Omental fat pad (tissue), 4 donors: ENCODE measurements at places on chromosomes 3 and 15. TPM values are rescaled to one million over a fixed set of nuclear protein-coding genes. Genes with fewer than 3 reads are reported as not detected.

GRCh38 chr3:54028372-54028771 lies 94.0 kb upstream of the CACNA2D3 start:
- DNase-seq = no peak

- peak; percentile 42 for DNase-seq
Measured at GRCh38 chr3:36944012-36944640, 728 bp downstream of the TRANK1 start.

GRCh38 chr15:32119286-32119685 lies 89.0 kb downstream of the CHRNA7 start:
- DNase-seq = no peak

GRCh38 chr3:25084016-25084415 lies 344.0 kb upstream of the RARB start:
- DNase-seq = no peak

DNA sequence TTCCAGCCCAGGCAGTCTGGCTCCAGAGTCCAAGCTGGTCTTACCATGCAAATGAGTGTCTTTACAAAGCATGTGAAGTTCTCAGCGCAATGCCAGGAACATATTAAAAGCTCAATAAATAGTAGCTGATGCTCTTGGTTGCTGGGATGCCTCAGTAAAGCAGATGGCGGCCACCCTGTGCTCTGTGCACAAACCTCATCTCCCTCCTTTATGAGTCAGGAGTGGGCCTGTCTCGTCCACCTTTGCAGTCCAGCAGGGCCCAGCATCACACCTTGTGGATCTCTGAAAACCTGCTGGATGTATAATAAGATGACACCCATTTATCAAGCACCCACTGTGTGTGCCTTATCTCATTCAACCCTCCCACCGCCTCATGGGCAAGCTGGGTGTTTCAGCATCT lies 42.7 kb downstream of the FAM174B start:
- DNase-seq = no peak

DNA sequence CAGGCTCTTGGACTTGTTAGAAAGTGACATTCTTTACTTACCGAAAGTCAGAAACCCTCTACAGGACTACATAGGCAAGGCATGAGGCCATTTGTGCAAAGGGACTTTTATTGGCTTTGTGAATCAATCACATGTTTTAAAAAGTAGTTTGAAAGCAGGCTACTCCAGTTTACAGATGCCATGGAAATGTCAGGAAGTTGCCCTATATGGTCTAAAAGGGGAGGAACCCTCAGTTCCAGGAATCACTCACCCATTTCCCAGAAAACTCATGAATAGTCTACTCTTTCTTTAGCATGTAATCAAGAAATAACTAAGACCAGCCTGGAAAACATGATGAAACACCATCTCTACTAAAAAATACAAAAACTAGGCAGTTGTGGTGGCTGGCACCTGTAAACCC lies 51.0 kb upstream of the MKRN3 start:
- no peak for DNase-seq

DNA sequence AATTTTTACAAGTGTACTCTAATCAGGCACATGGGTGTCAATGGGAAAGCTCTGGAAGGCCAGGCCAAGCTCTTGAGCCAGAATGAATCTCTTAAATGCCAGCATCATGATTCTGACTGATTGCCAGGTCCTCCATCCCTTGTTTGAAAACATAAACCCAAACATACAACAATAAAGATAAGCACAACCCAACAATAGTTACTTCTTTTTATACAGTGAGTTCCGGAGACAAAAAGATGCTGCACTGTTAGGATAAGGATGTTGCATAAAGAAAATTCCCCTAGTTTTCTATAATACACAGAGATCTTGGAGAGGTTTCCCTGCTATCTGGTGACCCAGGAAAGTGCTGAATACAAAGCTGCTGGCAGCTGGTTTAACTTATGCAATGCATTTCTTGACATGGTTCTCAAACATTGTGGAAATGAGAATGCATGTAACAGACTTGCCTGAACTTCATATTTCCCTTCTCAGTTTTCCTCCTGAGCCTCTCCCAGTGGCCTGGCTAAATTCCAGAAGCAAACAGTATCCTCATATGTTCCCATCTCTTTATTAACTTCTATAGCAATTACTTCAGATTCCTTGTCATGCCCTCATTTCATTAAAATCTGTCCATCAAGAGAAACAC lies 180.1 kb upstream of the PRICKLE2 start:
- no peak for DNase-seq

- no peak for DNase-seq
Measured at GRCh38 chr3:34957677-34958076, 681.6 kb upstream of the ARPP21 start.

DNA sequence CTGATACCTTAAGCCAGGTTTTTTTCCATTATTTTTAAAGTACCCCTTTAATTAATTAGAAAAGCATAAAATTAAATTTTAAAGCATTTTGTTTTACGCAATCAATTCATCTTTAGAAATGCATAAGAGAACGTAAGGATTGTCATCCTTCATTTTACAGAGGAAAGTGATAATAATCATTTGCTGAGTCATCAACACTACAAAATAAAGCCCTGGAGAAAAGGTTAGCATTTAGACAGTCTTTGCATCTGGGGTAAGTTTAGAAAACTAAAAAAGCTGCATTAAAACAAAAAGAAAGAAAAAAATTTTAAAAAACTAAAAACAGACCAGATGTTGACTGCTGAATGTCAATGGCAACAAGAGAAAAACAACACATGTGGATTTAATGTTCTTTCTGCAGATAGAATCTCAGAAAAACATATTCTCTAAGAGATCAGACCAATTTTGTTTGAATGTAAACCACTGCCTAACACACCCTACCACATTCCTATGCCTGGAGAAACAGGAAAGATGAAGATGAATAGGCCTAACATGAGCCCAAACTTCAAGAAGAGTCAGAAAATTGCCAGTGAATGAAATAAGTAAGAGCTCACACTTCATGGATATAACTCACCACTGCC lies 59.9 kb downstream of the SUCNR1 start:
- no peak for DNase-seq

DNA sequence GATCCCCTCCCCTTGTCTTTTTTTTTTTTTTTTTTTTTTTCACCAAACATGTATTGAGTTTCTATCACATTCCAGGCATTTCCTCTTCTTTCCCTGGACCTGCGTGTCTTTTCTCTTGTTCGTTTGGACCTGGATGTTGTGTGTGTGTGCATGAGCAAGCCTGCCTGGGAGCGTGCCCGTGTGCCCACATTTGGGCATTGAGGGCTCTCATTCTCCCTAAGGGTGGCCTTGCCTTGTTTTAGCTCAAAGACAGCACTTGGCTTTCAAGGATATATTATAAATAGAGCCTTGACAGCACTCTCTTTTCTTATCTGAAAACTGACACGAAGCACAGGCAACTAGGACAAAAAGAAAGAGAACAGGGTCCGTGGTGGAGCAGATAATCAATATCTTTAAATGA lies 39.0 kb upstream of the SLC25A26 start:
- no peak for DNase-seq

GRCh38 chr3:25469558-25469957 lies 41.5 kb downstream of the RARB start:
- DNase-seq = no peak

GRCh38 chr3:73924048-73924447 lies 299.3 kb upstream of the PDZRN3 start:
- DNase-seq = no peak

DNA sequence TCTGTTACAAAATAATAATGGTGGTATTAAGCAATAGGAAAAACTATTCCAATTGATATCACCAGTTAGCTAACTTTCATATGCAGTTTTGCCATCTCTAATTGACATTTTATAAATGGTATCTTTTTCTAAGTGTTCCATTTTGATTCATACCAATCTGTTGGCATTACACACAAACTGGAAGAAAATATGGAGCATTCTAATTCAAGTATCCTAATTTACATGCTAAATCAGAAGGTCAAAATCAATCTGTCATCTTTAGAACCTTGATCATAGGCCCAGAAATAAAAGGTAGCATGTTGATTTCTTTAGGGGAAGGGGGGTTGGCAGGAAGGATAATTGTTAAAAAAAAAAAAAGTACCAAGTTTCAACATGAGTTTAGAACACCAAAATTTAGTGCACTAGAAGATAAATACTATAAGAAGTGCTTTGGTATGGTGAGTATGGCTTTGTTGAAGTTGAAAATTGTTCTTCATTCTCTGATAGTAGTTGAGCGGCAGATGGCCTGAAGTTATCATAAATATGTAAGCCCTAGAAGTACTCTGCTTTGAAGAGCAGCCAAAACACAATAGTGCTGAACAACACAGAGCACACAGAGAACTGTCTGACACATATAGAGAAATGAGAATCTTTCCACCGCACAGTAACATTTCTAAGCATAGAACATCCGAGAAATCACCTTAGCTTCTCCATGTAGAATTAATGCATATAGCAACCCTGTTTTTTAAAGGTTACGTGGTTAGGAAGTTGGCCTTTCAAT lies 130.1 kb downstream of the TAFA4 start:
- no peak for DNase-seq

DNA sequence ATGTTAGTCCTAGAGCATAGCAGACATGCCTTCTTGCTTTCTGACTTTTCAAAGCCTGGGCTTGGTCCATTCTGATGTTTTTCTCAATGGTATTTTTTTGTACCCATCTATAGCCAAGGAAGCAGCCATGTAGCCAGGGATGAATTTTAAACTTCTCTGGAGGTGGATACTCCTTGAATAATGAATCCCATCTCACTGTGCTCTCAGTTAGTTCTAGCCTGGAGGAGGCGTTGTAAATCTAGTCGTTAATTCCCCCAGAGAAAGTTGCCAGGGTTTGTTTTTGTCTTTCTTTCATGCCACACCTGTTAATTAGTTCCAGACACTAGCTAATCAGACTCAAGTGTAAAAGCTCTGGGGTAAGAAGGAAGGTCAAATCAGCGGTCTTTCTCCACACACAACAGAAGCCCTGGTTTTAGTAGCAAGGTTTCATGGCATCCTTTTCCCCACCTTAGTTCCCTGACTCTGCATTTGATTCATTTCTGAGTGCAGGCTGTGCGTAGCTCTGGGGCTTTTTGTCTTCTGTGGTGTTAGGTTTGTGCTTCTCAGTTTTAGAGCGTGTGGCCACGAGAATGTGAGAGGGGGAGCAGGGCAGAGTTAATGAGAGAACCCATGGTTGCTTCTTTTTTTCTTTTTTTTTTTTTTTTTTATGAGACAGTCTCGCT lies 19.7 kb downstream of the PTPRG start:
- no peak for DNase-seq

DNA sequence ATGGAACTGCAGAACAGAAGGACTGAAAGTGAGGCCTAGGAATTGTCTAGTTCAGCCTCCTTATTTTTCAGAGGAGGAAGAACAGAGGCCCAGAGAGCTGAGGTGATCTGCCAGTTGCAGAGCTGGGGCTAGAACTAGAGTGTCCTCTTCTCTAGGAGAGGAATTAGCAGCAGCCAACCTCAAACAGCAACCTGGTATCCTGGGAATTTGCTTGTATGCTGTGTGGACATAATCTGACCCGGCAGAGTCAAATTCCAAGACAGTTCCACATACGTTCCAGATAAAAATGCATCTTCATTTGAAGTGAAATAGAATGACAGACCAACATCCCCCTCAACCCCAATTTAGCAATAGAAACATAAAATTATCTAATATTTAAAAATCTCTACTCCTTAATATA lies 13.5 kb upstream of the TSC22D2 start:
- DNase-seq = no peak

- DNase-seq = no peak
Measured at GRCh38 chr15:85792912-85793590, 1.7 kb downstream of the KLHL25 start.

DNA sequence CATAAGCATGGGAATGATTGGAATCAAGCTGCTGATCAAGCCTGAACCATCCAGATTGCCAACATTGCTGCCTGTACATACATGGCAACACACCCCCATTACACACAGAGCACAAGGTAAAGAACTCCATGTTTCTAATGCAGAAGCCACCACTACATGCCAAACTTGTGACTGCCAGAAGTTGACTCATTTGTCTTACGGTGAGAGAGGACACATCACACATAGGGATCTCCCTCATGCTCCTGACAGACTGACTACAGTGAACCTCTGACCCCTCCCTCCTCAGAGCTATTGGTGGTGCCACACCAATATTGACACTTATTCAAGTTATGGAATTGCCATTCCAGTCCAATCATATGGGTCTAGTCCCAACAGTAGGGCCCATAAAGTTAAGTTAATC lies 42.3 kb downstream of the EFHB start:
- no peak for DNase-seq

DNA sequence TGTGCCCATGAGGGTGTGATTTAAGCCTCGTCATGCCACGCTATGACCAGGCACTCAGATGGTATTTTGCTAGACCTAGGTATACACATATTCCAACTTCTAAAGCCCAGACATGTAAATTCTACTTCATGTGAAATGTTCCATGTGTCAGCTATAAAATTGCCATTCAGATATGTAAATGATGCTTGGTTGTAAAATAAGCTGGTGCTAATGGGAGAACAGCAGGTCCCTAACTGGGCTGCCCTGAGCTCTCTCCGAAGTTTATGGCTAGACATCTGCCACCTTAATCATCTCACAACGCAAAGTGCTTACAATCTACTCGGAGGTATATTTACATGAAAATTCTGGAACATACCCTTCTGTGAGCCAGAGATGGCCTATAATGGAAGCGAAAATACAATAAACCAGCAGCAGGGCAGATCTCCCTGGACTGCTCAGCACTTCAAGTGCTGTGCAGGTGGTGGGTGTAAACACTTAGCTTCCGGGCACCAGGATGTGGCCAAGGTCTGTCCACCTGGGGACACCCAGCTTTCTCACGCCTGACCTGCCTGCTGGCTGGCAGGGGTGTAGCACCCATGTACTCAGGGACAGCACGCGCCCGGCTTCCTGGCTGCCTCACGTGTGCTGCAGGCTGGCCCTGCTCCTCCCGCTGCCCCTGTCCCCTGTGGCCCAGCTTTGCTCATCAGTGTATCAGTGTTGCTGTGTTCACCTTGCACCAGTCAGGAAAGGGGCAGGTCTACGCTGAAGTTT lies 82.0 kb downstream of the CHDH start:
- DNase-seq = no peak

DNA sequence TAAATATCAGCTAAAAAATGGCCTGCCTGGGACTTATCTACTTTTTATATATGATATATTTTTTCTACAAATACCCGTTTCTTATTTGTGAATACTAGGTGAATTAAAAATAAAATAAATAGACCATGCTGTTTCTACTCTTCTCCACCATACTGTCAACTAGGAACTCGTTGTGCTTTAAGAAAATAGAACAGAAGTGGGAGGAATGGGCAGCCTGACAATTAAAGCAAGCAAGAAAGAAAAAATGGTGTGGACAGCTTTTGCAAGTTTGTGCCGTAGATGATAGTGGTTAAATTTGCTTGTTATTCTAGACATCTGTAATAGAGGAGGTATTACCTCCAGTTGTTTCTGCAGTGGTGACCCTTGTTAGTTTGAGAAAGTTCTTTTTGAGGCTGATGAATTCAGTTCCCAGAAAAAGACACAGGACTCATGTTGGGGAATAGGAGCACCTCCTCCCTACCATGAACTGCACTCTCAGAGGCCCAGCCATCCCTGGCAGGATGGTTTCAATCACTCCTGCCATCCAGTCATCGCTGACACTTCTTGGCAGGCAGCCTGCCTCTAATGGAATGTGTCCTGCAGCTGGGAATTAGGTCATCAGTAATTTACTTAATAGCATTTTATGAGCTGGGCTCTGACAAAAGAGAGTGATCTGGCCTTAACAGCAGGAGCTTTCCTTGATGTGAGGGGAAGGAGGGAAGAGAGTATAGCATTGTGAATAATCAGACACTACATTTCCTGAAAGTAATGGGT lies 105.0 kb upstream of the GAP43 start:
- peak; percentile 33 for DNase-seq

Gene SAXO2
- total RNA-seq = not detected

Gene ST8SIA2
- not detected for total RNA-seq

Gene RAB6B
- 16.4 TPM for total RNA-seq

Gene SLC24A5
- total RNA-seq = not detected

Gene CDC25A
- total RNA-seq = 2.9 TPM

Gene GRK7
- total RNA-seq = not detected

Gene GOLGA6A
- not detected for total RNA-seq

Gene POMGNT2
- 19.6 TPM for total RNA-seq

Gene ATP2B2
- total RNA-seq = 0.12 TPM
